Activated T-helper 1 cell treated with Interleukin-2 at 50 U/mL for 16 hours (primary cell): ENCODE measurements at places on chromosomes 5 and 9.

DNA sequence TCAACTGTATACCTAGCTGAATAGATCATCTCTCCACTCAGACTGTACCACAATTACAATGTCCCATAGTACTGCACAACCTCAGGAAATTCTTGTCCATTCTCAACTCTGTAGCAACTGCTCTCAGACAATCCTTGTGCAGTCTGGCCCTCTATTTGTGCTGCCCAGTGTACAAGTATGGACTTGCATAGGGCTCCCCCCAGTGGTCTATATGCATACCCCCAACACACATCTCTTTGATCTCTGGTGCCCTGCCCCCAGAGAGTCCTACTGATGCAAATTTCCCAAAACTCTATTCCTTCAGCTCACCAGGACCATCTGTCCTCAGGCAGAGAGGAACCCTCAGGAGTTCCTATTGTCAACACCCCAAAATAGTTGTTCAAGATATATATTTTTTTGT, 205.3 kb downstream of the SLCO4C1 start:
- no peak for DNase-seq

GRCh38 chr5:154242964-154243376, 52.4 kb downstream of the GALNT10 start:
- DNase-seq, result no peak

DNA sequence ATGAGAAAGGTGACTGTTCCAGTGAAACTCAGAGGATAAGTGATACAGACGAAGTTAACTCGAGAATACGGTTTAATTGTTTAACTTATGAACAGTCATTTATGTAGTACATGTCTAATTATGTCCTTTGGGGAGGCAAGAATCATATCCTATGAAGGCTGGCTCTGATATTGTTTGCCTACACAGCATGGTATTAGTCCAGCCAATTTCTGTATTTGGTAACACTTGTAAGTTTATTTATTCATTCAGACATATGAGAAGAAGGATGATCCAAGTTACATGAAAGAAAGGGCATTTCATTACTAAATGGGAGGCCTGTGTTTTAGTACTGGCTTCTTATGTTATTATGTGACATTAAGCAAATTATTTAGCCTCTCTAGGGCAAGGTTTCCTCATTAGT, 199.7 kb downstream of the NNT start:
- DNase-seq, result no peak

DNA sequence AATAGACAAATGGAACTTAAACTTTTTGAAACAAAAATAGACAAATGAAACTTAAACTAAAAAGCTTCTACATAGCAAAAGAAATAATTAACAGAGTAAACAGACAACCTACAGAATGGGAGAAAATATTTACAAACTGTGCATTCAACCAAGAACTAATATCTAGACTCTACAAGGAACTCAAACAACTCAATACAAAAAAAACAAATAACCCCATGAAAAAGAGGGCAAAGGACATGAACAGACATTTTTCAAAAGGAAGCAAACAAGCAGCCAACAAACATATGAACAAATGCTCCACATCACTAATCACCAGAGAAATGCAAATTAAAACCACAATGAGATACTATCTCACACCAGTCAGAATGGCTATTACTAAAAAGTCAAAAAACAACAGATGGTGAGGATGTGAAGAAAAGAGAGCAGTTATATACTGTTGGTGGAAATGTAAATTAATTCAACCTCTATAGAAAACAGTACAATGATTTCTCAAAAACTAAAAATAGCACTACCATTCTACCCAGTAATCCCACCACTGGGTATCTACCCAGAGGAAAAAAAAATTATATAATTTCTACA, 170.8 kb upstream of the RGMB start:
- no peak for DNase-seq

DNA sequence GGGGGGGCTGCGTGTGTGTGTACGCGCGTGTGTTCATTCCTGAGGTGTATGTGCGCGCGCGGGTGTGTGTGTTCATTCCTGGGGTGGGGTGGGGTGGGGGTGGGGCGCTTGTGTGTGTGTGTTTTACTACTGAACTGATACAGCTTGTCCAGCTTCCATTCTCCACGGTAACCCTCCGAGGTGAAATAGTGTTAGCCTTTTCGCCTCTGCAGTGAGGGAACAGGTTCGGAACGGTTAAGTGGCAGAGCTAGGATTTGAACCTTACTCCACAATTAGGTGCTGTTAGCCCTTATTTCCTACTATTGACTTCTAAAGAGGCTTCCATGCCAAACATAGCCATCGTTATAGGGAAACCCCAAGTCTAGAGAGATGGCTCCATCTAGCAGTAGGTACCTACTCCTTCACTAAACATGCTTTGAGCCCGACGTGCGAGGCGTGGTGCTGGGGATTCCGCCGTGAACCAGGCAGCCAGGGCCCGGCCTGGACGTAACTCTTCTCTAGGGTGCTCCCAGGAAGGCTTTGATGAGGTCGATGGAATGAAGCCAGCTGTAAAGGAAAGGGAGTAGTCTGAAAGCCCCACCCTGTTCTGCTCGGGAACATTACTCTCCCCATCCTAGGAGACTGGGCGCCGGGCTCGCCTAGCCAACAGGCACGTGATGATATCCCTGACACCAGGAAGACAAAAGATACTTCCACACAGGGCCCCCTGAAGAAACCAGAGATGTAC, 782 bp upstream of the SKP1 start:
- DNase-seq, result no peak

DNA sequence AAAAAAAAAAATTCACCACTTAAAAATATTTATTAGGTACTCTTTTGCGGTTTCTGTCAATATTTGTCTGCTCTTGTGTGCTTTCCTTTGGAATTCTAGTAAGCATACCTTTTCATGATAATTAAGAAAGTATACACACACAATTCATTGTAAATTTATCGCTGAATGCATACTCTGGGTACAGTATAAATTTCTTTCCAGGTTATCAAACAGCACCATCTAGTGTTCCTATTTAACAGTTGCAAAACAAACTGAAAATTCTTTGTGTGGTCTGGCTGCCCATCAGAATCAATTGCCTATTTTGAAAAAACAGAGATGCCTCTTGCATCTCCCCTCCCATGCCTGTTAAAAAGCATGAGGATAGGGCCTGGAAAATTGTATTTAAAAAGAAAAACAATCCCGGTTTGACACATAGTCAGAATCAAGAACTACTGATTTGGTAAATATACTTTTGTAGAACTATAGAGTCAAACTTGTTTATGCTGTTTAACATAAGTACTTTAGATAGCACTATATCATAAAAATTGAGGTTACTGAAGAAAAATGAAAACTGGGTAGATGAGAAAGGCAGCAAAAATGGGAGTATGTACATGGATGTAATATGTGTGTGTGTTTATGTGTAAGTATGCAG, 16.2 kb downstream of the PGGT1B start:
- no peak for DNase-seq

- DNase-seq, result no peak
Measured at GRCh38 chr9:115015018-115015635, 84.7 kb upstream of the TNFSF8 start.

- no peak for DNase-seq
Measured at GRCh38 chr9:123796094-123796493, 133.8 kb downstream of the DENND1A start.

GRCh38 chr5:179124273-179124852, 64.2 kb downstream of the ZNF354C start:
- DNase-seq, result no peak

DNA sequence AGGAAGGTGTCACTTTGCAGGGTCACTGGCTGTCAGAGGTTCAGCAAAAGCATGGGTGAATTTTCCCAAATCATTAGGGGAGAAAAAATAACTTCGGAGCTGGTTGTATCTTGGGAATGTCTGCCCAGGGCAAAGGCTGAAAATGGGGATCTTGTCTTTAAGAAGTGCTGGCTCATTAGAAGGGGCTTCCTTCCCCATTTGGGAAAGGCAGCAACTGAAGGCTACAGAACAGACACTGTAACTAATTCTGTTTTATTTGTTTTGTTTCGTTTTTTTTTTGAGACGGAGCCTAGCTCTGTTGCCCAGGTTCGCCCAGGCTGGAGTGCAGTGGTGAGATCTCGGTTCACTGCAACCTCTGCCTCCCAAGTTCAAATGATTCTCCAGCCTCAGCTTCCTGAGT, 70.3 kb upstream of the PCA3 start:
- DNase-seq, result no peak

GRCh38 chr9:136057236-136058081, 37.6 kb downstream of the NACC2 start:
- no peak for DNase-seq
